AML-193 (cell line): ENCODE measurements at places on chromosomes 2 and 18.

DNA sequence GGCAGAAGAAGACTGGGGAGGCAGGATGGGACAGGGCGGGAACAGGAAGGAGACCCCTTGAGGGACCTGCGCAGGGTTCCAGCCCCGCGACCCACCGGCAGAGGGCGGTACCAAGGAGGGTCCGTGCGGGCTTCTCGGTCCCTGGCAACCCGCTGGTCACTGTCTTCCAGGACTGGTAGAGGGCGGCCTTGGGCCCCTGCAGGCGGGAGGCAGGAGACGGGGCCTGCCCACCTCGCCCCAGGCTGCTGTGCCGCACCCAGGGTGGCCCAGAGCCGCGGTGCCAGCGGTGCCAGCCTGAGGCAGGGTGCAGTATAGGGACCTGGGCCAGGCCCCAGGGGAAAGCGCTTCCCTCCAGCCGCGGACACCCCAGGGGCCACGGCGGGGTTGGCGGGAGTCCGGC is 34.5 kb downstream of the NEURL3 start:
- DNase-seq: no peak

DNA sequence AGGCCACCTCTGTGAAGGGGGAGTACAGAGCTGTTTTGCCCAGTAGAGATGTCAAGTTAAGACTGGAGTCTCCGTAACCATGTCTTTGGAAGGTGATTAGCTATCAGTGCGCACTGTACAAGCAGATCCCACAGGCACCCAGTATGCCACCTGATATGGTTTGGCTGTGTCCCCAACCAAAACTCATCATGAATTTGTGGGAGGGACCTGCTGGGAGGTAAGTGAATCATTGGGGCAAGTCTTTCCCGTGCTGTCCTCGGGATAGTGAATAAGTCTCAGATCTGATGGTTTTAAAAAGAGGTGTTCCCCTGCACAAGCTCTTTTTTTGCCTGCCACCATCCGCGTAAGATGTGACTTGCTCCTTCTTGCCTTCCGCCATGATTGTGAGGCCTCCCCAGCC is 90.2 kb downstream of the ACTR2 start:
- no peak for DNase-seq

DNA sequence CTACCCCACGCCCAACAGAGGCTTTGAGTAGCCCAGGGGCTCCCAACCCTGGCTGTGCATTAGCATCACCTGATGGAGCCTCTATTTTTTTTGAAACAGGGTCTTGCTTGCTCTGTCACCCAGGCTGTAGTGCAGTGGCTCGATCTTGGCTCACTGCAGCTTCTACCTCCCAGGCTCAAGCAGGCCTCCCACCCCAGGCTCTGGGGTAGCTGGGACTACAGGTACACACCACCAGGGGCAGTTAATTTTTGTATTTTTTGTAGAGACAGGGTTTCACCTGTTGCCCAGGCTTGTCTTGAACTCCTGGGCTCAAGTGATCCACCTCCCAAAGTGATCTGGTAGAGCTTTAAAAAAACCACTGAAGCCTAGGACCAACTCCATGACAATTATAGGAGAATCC is 394.8 kb upstream of the ATP5MC3 start:
- no peak for DNase-seq

- no peak for DNase-seq
Measured at GRCh38 chr2:161357097-161357496, 48.9 kb downstream of the PSMD14 start.

GRCh38 chr2:228917220-228917619 is 353.9 kb downstream of the PID1 start:
- no peak for DNase-seq
